Stomach (tissue), 19 donors: ENCODE measurements at places on chromosomes 1 and 21.
A peak's percentile ranks its signal among the peaks of the same experiment; 100 is the strongest.

DNA sequence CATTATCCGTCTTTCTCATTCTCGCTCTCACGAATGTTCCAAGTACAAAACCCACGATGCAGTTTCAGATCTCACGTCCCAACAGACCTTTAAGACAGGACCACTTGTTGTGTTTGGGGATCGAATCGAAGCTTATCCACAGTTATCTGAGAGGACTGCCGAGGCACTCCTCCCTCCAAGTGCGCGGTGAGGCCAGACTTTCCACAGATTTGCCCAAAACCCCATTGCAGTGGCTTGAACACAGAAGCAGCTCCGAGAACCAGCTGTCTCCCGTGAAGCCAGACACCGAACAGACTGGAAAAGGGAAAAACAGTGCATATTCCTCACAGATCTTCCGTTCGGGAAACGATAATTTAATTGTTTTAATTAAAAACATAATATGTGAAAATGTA is 46.5 kb upstream of the COL6A2 start:
- DNase-seq: peak; percentile 3

DNA sequence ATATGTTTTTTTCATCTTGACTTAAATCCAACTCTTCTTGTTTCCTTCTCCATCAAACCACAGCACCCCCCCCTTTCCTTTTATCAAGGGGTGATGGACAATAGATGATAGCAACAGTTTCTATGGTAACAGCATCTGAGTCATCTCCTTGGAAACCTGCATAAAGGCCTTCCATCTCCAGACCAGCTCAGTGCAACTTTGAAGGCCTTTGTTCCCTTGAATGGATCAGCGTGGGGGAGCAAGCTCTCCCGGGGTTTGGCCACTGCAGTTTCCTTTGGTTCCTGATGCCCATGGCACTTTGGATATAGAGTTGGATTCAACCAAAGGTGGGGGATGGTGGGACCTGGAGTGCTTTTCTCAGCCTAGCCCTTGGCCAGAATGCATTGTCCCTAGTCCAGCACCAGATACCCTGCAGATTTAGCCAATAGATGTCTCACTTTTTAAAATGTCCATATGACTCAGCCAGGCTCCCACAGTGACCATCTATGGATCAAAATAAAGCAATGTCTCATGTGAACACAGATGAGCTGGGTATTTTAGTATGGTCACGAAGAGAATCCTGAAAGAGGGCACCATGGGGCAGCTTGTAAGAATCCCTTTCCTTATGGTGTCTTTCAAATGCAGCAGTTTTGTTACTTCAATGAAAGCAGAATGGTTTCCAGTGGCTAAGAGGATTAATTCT is 127.7 kb downstream of the SPATA46 start:
- DNase-seq: no peak

DNA sequence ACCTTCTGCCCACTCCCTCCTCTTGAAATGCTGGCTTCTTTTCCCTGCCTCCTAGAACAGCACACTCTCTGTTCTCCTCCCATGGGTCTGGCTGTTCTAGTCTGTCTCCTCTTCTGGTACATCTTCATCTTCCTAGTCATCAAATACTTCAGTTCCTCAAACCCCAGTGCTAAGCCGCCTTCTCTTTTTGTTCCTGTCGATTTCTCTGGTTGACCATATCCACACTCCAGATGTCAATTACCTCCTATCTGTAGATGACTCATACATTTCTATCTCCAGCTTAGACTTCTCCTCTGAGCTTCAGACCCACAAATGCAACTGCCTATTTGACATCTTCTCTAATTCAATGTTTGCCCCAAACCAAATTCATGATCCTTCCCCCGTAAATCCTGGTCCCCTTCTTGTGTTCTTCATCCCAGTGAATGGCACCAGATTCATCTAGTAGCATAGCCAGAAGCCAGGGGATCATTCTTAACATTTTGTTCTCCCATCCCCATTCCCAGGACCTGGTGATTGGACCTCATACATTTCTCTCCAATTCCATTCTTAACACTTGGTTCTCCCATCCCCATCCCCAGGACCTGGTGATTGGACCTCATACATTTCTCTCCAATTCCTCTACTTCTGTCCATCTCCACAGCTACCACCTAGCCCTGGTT is 35.9 kb downstream of the USP24 start:
- no peak for DNase-seq

DNA sequence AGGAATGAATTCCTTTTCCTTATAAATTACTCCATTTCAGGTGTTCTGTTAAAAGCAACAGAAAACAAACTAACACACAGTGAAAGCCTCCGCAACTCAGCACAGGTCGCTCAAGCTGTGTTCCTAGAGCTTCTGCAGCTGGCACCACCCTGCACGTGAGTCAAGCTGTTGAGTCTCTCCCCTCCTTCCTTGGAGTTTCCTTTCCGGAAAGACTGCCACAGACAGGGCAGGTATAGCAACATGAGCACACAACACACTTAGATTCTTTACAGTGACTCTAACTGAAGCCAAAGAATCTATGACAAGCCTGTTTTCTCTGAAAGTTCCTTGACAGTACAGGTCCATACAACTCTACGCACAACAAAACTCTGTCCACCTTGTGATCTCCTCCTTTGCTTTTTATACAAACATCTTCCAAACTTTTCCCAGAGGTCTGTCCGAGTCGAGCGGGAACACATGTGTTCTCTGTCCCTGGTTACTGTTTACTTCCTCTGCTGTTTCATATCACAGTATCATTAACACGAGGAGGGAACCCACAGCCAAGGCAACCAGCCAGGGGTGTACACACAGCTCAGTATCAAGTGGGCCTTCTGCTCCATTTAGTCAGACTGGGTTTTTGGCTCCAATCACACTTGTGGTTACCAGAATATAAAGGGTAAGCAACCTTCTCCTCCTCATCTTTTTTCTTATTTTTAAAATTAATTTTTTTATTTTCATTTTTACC is 38.7 kb upstream of the DESI2 start:
- peak; percentile 84 for DNase-seq

- DNase-seq: no peak
Measured at GRCh38 chr1:6487804-6488484, 3.5 kb downstream of the PLEKHG5 start.

DNA sequence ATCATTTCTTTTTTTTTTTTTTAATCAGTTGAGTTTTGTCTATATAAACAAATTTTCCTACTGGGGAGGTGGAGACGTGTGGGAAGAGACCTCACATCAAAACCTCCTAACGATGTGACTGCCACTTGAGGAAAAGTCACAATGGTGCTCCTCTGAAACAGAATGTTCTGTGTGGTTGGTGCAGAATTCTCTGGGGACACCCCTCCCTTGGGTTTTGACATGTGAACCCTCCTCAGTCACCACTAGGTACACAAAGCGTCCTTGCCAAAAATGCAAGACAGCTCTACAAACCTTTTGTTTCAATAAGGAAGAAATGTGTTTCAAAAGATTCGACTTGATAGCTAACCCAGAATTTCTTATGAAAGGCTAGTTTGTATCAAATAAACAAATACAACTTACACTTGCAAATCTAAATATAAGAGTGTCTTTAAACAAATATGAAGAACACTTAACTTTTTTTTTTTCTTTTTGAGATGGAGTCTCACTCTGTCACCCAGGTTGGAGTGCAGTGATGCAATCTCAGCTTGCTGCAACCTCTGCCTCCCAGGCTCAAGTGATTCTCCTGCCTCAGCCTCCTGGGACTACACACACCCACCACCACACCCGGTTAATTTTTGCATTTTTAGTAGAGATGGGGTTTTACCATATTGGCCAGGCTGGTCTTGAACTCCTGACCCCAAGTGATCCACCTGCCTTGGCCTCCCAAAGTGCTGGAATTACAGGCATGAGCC is 9.3 kb downstream of the SLC25A24 start:
- DNase-seq: no peak

- no peak for DNase-seq
Measured at GRCh38 chr1:94535879-94536278, 5.7 kb downstream of the F3 start.

DNA sequence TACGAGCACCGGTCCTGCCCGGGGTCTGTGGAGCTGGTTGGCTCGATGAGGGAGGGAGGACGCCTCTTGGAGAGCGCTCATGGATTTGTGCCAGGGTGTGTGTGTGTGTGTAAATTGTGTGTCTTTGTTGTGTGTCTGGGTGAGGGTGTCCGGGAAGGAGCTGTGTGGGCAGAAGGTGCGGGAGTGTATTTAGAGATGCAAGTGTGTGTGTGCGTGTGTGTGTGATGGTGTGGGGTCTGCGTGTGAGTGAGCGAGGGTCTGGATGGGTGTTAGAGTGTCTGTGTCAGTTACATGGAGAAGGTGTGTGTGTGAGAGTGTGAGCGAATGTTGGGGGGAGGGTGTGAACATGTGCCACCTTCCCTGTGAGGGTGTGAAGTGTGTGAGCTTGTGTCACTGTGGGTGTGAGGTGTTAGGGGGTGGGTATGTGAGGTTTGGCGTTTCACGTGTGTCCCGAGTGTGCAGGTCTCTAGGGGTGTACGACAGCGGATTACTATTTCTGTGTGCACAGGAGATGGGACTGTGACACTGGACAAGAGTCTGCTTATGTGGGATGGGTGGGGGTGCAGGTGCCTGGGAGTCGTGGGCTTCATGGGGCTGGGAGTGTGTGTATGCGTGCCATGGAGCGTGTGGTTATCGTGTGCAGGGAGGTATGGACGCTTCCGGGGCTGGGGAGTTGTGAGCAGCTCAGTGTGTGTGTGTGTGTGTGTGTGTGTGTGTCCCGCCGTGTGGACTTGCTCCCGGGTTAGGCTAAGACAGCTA is 880 bp downstream of the IGSF21 start:
- no peak for DNase-seq

DNA sequence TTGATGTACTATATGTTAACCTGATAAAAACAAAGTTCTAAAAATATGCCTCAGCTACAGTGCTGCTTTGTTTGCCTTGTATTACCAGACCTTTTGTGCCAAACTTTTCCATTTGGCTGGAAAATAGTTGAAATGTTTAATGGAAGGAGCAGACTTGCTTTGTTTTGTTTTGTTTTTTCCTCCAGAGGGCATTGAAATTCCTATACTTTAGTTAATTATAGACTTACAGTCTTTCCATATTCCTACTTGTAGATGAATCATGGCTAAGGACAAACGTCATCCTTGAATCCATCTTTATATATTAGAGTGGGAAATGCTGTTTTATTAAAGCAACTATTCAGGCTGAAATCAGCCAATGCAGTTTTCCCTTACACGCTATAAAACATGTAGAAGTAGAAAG is 6.7 kb downstream of the CAP1 start:
- no peak for DNase-seq

GRCh38 chr21:37917612-37918011 is 1.4 kb upstream of the KCNJ6 start:
- DNase-seq: no peak

- no peak for DNase-seq
Measured at GRCh38 chr1:199616947-199617346, 410.6 kb upstream of the NR5A2 start.

- no peak for DNase-seq
Measured at GRCh38 chr1:147509786-147510395, 31.4 kb upstream of the BCL9 start.

DNA sequence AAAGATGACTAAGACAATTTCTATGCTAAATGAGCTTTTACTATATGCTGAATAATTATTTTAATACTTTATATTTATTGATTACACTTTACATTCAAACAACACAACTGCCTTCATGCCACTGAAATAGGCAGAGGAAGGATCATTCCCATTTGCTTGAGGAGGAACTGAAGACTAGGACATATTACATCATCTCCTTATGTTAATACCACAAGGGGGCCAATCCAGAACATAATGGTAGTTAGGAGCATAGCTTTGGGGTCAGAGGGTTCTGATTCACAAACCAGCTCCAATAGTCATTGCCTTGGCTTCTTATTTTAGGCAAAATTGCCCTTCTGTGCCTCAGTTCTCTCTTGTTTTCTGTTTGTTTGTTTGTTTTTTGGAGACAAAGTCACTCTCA is 306.5 kb downstream of the KCNH1 start:
- no peak for DNase-seq

- DNase-seq: peak; percentile 75
Measured at GRCh38 chr1:59422921-59423575, 126.2 kb downstream of the FGGY start.

GRCh38 chr1:219329578-219329977 is 155.9 kb downstream of the LYPLAL1 start:
- DNase-seq: no peak

DNA sequence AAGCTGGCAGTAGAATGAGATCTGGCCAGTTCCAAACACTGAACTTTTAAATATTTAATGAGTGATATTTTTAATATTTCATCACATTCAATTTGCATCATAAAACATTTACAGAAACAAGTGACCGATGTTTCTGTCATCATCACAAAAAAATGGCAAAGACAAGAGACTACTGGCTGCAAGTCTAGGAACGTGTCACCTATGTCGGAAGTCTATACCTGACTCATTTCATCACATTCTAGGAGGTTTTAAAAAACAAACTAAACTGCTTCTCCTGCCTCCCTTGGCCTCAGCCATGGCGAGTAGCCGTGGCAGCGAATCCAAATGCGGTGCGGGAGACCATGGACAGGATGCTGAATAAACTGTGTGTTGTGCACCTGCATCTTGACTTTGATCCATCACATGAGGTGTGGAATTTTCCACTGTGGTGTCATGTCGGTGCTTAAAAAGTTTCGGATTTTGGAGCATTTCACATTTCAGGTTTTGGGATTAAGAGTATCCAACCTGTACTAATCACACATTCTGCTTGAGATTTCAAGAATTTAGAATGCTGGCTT is 43.1 kb downstream of the CLSTN1 start:
- no peak for DNase-seq

- DNase-seq: no peak
Measured at GRCh38 chr1:1359308-1359663, 931 bp upstream of the MXRA8 start.

GRCh38 chr1:205430696-205431305 is 8.9 kb upstream of the LEMD1 start:
- DNase-seq: peak; percentile 88

GRCh38 chr1:226344441-226345259 is 35.7 kb upstream of the LIN9 start:
- no peak for DNase-seq

DNA sequence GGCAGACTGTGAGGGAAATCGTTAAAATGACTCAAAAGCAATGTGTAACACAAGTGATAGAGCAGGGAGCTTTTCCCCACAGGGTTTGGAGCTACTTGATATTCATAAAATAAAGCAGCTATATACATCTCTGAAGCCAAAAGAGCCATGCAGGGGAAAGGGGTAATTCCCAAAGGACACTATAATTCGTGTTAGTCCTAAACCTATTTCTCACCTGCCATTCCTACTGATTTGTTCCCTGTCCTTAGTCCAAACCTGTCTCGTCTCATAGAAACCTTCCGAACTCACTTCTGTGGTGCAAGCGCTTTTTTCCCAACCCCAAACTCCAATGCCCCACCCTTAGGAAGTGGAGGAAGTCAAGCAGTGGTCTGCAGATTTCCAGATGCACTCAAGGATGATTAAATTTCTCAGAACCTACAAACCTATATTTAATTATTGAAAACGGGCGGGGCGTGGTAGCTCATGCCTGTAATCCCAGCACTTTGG is 946 bp upstream of the HNRNPR start:
- DNase-seq: no peak

- DNase-seq: no peak
Measured at GRCh38 chr1:66758241-66758755, 6.0 kb downstream of the DYNLT5 start.

GRCh38 chr1:74396933-74397332 is 115.5 kb downstream of the LRRC53 start:
- no peak for DNase-seq
